Fibroblast of lung (primary cell): ENCODE measurements at places on chromosomes 11 and 22. TPM values are rescaled to one million over a fixed set of nuclear protein-coding genes. Genes with fewer than 3 reads are reported as not detected.
A peak's percentile ranks its signal among the peaks of the same experiment; 100 is the strongest.

GRCh38 chr11:110430267-110431050 lies 711 bp downstream of the FDX1 start:
- peak; percentile 36 for DNase-seq

DNA sequence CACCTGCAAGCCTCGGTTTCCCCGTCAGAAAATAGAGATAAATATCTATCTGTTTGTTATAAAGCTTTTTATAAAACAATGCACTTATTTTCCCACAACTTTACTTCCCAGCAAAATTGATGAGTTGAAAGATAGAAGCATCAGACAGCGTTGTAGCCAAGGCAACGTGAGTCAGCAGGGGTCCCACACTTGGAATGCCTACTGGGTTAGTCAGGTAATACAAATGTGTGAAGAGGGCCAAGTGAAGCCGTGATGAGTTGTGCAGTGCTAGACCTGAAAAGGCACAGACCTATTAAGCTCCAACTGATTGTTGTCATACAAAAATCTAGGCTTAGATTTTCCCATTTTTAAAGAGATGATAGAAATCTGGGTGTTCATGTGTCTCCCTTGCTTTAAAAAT lies 118.7 kb downstream of the PGR start:
- DNase-seq = no peak

DNA sequence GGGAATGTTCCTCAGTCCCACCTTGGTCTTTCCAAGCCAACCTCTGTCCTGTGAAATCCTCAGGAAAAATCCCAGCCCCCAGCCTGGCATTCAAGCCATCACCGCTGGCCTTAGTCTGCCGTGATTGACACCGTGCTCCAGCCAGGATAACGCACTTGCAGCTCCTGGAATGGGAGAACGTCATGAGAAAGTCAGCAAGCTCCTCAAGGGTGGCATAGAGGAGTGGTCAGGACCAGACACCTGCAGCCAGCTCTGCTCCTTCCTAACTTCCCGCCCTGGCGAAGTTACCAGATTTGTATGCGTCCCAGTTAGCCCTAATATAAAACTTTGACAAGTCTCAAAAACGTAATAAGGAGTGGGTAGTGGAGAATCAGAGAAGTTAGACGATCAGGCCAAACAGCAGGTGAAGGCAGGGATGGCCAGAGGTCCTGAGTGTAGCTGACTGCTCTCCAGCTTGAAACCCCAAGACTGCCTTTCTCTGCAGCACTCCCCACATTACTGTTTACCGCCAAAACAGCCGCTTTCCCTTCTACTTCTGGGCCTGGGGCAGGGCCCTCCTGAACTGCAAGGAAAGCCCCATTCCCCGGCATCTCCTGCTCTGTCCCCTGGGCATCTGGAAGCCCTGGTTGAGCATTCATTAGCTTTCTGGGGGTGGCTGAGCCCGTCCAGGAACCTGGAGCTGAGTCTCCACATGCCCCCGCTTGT lies 1.3 kb upstream of the DKK3 start:
- DNase-seq = no peak

DNA sequence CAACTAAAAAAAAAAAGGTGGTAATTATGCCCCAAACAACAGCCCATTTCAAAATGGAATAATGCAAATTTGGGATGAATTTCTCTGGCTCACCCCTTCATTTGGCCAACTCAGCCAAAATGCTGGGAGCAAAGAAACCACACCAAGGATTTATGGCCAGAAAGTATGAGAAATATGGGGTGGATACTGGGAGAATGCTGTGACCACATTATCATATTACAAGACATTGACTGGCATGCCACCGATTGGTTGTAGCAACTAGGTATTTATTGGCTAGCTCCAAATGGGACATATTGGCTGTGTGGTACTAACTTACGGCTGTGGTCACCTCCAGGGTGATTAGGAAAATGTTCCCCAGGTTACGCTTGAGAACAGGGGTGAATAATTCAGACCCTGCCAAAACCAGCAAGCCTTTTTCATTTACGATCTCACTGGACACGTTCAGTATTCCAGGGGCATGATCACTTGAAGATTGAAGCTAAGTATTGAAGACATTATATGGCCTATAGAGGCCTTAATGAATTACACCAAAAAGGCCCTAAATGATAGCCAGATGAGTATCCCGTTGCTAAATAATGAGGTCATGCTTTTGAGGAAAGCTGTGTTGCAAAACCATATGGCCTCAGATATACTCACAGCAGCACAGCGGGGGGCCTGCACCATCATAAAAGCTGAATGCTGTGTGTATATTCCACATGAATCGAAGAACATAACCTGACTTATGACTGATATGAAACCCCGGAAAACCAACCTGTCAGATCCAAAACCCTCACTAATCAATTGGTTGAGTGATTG lies 3.8 kb upstream of the FDX1 start:
- DNase-seq = peak; percentile 88

- DNase-seq = no peak
Observed at GRCh38 chr11:10641177-10641911, 52.2 kb downstream of the IRAG1 start.

- peak; percentile 51 for DNase-seq
Observed at GRCh38 chr22:21641417-21641788, 699 bp upstream of the SDF2L1 start.

DNA sequence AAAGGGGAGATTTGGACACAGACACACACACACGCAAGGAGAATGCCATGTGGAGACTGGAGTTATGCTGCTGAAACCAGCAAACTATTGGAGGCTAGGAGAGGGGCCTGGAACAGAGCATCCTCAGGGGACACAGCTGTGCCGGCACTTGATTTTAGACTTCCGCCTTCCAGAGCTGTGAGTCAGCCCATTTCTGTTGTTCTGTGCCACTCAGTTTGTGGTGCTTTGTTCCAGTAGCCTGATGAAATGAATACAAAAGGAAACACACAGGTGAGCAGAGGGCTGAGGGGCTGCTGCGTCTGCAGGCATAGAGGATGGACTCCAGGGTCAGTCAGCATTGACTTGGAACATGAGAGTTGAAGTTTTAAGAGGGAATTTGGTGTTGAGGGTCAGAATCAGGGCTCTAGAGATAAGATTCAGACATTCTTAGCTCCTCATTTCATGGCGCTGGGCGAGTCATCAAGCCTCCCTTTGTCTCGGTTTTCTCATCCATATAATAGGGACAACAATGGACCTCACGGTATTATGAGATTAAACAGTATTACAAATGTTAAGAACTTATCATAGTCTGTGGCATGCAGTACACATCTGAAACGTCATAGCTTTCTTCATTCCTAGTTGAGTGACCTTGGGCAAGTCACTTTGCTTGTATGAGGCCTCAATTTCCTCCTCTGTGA lies 191.0 kb downstream of the MIAT start:
- DNase-seq = no peak

DNA sequence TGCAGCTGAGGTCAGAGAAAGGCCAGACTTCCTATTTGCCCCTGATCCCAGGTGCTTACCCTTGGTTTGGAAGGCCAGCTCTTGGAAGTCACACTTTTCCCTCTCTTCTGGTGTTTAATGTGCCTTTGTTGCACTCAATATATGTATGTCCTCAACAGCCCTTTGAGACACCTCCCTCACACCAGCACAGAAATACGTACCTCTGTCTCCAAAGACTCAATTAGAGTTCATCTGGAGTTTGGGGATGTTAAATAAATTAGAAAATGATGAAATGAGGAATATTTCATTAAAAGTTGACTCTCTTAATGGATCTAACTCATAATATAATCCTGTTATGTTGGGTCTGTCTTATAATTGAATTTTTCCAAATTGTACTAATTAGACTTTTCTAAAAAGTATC lies at the start of gene OR9G4:
TSS of gene OR9G4 (minus strand) at position 101 of the 400 bp plus-strand sequence. CDS start 4,931 bp downstream, outside the sequence.
- DNase-seq = no peak

DNA sequence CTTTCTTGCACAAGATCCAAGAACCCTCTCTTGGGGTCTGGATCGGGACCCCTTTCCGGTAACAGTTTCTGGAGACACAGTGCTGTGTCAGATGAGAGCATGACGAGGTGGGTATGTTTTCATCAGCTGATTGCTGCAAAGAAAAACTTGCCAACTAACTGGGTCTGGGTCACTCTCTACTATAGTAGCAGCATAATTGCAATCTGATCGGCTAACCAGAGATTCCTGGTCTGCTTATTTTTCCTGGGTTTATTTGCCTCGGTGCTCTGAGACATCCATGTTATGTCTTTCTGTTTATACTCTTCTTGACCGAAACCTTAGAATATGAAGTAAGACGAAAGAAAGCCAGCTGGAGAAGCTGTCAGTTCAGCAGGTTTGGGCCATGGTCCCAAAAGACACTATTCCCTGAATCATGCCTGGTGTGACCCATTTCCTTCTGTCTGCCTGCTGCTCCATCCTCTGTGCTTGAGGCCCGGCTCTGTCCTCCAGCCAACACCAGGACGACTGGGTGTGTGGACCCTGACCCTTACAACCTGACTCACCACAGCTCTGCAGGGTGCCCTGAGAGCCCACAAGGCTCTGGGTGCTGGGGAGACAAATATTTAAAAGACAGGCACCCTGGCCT lies 24.1 kb upstream of the CLMP start:
- DNase-seq = peak; percentile 39

- no peak for DNase-seq
Observed at GRCh38 chr11:9049959-9050358, 41.4 kb downstream of the SCUBE2 start.

- no peak for DNase-seq
Observed at GRCh38 chr11:81717695-81718094, 1016.0 kb downstream of the FAM181B start.

GRCh38 chr22:43530349-43531201 lies 118.8 kb downstream of the MPPED1 start:
- DNase-seq = no peak

DNA sequence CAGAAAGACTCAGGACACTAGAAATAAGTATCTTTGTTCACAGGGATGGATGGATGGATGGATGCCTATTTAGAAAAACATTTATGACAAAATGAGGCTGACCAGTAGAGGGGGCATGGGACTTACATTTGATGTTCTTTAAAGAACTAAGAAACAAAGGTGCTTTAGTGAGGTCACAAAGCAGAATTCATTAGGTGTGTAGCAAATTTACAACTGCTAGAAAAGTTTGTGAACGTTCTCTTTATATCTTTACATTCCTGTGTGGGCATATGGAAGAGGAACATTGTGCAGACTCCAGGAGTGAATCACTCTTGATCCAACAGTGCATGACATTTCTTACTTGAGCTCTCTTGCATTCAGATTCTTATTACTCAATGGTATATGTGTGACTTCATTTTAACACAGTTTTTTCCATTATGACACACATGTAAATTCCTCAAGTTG lies 15.8 kb upstream of the SIK2 start:
- peak; percentile 58 for DNase-seq

DNA sequence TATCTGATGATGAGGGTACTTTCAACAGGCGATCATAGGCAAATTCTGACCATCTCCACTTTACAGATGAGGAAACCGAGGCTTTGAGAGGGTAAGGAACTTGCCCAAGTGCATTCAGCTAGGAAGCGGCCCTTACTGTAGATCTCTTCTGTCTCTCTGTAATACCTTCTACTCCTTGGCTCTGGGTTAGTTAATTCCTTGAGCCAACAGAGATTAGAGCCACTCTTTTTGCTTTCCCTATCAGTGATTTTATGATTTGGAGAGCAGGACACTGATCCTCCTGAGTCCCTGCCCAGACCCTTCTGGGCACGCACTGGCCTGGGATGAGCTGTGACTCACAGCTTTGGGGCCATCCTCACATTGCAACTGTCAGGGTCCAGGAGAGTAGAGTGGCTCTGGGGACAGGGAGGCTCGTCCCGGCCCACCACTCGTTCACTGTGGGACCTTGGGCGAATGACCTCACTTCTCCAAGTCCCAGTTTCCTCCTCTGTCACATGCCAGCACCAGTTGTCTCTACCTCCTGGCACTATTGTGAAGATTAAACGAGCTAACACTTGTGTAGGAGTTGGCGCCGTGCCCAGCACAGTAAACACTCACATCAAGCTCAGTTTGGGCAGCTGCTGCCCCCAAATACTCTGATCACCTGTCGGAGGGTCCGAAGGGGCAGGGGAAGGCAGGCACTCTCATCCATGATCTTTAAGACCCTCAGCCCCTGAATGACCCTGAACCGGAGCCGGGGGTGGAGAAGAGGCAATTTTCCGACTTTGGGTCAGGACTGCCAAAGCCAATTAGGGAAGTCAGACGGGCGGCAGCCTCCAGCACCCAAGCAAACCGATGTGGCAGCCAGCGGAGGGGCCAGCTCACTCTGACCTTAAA lies 235.0 kb downstream of the MIAT start:
- DNase-seq = no peak

DNA sequence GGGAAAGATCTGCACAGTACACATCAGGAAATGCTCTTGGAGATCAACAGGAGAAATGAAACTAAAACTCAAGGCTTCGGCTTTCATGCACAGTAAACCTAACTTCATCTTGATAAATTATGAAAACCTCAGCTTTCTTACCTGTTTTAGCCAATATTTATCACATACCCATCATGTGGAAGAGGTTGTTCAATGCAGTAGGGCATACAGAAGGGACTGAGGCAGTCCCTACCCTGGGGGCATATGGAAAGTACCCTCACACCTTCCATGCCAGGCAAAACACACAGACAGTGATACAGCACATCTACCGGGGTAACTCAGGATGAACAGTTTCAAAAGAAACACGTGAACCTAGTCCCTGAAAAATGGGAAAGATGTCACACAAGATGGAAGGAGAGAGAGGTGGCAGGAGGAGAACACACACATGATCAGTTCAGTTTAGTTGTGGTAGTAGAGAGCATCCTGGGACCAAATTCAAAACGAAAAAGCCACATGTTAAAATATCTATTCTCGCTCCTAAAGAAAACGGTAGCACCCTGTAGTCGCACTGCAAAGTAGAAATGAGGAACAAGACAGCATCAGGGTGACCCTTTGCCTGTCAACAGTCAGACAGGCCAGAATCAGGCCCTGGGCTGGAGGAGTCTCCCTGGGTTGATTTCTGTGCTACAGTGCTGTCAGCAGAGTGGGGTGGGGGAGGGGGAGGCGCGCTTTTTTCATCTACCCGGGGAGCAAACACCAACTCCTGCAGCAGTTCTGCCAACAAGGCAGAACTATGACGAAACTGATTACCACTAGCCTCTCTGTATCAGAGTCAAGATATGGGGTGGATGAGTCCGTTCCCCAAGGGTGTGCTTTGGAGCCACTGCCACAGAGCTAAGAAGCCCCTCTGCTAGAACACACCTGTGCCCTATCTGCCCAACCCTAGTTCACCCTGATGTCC lies 1.3 kb downstream of the HIRA start:
- peak; percentile 78 for DNase-seq

SLCO2B1 gene
- 0.09 TPM in 1 of 2 replicates, not detected in the other for polyA plus RNA-seq

LINC01488 gene
- polyA plus RNA-seq = not detected in 2 replicates

POU2AF3 gene
- 0.07 TPM in 1 of 2 replicates, not detected in the other for polyA plus RNA-seq

STK33 gene
- 2.0 and 3.3 TPM in 2 replicates for polyA plus RNA-seq

RAG2 gene
- polyA plus RNA-seq = not detected in 2 replicates

TREH gene
- polyA plus RNA-seq = not detected in 2 replicates

BRSK2 gene
- polyA plus RNA-seq = 0.05 and 0.11 TPM in 2 replicates

UBQLNL gene
- polyA plus RNA-seq = 0.09 and 0.10 TPM in 2 replicates

MPPED1 gene
- not detected in 2 replicates for polyA plus RNA-seq
